ENCODE measurements at places on chromosomes 5 and 9.

DNA sequence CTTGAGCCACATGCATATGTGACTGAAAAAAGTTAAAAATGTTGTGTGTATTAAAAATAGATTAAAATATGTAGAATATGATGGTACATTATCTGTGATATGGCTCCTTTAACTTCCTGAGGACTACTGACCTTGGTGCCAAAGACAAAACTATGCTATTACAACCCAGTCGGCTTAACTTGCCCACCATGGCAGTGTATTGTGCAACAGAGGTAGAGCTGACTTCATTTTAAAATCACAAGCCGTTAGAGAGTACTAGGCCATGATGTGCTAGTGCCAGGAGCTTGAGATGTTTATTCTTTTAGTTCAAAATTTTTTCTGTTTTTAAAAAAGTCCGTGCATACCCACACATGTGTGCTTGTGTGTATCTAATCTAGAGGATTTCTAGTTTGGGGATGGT lies 46.3 kb downstream of the NAA35 start:
- no peak for DNase-seq

GRCh38 chr9:18480662-18481093 lies 6.7 kb downstream of the ADAMTSL1 start:
- DNase-seq: no peak

GRCh38 chr9:87656485-87656884 lies 69.4 kb upstream of the CTSL start:
- no peak for DNase-seq

- DNase-seq: no peak
These were observed 112.5 kb downstream of the WDR41 start for GRCh38 chr5:77379558-77380061.

DNA sequence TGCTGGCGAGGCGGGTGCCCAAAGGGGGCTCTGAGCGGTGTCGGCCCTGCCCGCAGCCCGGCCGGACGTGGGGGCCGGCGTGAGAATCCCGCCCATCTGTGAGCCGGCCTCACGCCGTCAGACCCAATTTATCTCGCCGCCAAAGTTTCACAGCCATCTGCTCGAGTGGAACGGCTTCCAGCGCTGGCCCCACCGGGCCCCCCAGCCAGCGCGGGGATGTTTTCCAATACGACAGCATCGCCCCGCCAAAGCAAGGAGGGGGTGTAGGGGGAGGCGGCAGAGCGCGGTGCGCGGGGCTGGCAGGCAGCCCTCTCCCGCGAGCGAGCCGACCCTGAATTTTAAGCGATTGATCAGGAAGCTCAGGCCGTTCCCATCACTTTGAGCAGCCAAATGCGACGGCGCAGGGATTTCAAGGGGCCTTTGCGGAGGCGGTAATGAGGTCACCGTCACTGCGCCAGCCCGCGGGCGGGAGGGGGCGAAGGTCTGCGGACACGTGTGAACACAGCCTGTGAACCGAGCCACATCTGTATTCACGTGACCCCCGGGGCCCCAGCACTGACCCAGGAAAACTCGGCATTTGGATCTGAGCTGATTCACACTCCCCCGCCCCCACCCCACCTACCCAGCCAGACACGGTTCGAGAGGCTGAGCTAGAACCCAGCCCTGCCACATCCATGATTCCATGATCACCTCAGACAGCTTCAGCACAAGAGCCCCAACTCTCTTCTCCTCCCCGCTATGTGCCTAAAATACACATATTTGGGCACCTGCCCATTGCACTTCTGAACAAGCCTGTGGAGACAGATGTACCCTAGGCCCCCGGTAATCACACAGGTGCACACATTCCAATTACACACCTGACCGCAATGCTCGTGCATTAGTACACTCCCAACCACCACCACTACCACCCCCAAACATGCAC lies 47.8 kb upstream of the PSD2 start:
- DNase-seq: peak; percentile 82

DNA sequence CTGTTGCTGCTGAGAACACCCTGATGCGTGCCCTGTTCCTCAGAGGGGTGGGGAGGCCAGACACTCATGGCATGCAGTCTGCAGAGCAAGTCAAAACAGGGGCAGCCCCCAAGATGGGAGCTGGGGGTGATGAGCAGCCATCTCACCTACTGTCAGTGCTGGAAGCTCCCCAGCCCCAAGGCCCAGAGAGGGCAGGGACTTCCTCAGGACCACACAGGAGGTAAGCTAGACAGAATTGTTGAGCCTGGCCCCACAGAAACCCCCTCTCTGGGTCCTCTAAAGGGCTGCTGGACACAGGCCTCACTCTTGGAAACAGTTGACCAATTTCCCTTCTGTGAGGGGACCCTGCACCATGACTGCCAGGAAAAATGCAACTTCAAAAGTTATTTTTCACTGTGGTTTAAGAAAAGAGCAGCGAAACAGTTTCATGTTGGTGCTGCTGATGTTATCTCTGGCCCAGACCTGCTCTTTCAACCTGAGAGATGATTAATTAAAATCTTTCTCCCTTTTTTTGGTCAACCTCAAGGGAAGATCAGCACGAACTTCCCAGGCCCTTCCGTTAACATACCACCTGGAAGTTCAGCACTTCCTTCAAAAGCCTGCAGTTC lies 9.6 kb downstream of the CSF2 start:
- no peak for DNase-seq

- no peak for DNase-seq
These were observed 35.4 kb downstream of the SREK1 start for GRCh38 chr5:66179297-66180051.

- DNase-seq: peak; percentile 49
These were observed 58.5 kb downstream of the MLANA start for GRCh38 chr9:5949103-5949699.
